Adipocyte (in vitro differentiated cells): ENCODE measurements at places on chromosomes 7 and 10.

DNA sequence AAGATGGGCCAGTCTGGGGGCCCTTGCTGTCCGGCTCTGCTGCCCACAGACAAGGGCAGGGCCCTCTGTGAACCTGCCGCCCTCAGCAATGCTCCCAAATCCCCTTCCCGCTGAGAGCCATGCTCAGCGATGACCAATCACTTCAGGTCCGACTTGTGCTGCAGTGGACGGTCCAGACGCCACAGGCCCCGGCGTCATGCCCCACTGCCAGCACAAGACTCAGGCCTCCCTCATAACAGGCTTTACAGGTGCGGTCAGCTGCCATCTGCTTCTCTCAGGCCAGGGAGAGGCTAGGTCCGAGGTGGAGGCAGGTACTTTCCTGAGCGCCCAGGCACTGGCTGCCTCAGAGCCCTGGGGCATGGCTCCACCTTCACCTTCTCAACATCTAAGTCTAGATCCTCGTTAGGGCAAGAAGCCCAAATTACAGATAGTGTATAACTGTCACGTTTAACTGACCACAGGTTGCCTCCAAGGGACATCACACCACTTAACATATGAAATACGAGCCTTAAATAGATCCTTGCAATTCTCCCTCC lies 393.2 kb downstream of the PTPRN2 start:
- DNase-seq = no peak

DNA sequence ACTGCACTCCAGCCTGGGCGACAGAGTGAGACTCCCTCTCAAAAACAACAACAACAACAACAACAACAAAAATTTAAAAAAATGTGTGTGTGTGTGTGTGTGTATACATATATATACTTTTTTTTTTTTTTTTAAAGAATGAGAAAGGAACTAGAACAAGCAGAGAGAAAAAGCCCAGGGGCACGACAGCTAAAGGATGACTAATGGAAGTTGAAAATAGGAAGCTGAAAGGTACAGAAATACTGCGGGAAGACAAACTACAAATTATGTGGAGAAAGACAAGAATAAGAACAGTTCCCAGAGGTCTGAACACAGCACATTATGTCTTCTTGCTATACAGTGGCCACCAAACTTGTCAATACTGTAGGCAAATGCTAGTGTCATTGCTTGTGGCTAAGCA lies 141.9 kb upstream of the PRSS1 start:
- no peak for DNase-seq

DNA sequence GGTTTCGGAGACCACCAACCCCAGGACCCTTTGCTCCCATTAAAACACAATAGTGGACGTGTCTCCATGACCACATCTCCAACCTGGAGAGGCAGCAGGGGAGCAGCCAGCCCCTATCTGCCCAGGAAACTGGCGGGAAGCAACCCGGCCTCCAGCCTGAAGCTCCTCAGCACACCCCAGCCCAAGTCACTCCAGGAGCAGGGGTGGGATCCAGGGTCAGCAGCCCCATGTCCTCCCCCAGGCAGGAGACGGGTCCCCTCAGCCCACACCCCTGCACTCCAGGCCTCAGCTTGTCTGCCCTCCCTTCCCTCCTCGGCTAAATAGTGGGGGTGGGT lies 601 bp downstream of the ADAM8 start:
- DNase-seq = no peak

DNA sequence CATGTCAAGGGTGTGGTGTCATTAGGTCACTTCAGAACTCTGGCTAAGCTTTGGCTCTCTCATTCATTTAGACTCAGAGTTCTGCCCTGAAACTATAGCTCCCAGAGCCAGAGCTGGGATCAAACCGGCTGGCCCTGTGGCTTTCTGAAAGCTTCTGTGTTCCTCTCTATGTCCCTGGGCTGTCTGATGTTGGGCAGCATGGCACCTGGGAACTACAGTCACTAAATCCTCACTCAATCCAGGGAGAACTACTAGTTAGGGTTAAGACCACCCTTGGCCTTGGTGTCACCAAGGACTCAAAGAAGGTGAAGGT lies 13.2 kb downstream of the ATG9B start:
- no peak for DNase-seq

DNA sequence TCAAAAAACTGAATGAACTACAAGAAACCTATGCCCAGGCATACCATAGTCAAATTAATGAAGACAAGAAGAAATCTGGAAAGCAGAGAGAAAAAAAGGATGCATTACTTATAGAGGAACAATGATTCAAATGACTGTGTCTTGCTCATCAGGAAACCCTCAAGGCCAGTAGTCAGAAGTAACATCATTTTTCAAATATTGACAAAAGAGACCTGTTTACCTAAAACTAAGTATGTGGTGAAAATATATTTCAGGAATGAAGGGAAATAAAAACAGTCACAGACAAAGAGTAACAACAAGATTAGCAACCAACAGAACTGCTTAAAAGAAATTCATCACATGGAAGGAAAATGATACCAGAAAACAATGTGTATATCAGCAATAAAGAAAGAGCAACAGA lies 128.4 kb downstream of the ALOX5 start:
- peak; percentile 7 for DNase-seq

DNA sequence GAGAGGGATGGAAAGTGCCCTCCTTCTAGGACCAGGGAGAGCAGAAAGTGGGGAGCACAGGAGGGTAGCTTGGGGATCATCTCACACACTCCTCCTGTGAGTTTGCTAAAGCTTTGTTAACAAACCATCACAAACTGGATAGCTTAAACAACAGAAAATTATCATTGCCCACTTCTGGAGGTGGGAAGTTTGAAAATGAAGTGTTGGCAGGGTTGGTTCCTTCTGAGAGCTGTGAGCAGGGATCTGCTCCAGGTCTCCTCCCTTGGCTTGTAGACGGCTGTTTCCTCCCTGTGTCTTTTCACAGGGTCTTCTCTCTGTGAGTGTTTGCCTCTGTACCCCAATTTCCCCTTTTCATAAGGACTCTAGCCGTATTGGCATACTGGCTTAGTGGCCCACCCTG lies 32.0 kb upstream of the CXCL12 start:
- DNase-seq = no peak

DNA sequence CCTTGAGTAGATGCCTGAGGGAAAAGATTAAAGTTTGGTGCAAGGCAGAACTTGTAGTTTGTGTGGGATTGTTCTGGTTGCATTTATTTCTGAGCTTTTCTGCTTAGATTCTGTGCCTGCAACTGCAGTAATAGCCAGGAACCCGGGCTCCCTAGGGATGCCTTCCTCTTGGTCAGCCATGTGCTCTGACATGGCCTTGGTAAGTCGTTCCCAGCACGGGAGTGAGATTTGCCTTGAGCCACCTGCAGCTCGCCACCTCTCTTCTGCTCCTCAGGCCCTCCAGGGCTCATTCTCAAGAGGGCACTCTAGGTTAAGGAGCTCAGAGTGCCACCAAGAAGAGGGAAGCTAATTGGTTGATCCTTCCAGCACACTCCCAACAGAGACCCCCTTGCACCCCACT lies 350.6 kb upstream of the MKI67 start:
- no peak for DNase-seq

DNA sequence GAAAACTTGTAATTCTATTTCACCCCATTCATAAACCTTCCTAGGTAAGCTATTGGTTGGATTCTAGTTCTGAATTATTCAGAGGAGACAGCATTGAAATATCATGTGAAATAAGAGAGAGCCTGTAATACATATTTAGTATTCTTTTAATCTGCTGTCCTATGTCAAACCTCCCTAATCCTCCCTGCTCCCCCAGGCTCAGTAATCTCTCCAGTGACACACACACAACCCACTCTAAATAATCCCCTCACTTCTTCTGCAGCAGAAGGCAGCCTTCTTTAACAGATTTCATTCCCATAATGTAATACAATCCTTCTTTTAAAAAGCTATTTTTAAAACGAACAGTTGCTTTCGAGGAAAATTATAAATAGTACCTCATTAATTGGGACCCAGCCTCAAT lies 639.7 kb upstream of the AUTS2 start:
- DNase-seq = no peak

DNA sequence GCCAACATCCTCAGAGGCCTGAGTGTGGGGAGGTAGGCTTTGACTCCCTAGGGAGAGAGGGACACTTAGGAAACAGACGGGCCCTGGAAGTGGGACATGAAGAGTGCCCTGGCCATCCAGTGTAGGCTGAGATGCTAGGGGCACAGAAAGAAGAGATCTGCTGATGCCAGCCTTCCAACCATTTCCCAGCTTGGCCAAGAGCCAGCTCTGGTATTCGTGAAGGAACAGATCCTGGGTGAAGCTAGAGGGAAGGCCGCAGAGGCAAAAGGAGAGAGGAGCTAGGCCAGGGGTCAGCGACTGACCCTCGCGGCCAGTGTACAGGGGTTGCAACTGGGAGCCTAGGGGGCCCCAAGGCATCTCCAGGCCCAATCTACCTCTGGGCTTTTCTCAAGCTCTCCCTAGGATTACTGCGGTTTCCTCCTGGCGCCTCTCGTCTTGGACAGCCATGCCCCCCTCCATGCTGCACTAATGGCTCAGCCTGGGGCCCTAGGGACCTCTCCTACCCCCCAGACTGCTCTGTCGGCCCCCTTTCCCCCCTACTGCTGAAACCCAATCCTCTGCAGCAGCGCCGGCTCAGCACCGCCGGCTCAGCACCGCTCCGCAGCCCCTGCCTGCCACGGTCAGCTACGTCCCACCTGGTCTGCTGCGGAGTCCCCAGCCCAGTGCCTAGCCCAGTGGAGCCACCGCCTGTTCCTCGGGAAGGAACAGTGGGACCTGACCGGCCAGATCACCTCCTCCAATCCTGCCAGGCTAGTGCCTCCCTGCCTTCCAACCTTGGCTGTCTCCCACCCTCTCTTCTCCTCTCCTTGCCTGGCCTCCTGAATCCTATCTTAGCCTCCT lies at the start of gene ASIC3:
TSS of gene ASIC3 (plus strand) at position 556 of the 840 bp plus-strand sequence. CDS start 355 bp downstream, outside the sequence.
- no peak for DNase-seq

- DNase-seq = peak; percentile 6
Measured at GRCh38 chr10:32104181-32104580, 48.0 kb upstream of the KIF5B start.

DNA sequence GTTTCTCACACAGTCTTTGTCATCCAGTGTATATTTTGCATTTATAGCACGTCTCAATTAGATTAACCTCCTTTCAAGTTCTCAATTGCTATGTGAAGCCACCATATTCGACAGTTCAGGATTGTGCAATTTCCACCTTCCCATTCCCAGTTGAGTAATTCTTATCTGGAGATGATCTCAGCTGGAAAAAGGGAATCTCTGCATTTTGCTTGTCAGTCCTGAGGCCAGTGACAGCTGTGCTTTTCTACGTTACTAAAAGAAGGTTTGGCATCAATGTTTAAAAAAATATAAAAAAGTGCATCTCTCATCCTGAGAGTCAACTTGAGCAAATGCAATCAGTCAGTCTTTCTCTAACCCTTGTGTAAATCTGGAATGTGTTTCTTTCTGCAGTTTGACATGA lies 247.7 kb downstream of the PRKG1 start:
- peak; percentile 53 for DNase-seq

GRCh38 chr10:96995851-96996250 lies 163.8 kb downstream of the LCOR start:
- peak; percentile 7 for DNase-seq

DNA sequence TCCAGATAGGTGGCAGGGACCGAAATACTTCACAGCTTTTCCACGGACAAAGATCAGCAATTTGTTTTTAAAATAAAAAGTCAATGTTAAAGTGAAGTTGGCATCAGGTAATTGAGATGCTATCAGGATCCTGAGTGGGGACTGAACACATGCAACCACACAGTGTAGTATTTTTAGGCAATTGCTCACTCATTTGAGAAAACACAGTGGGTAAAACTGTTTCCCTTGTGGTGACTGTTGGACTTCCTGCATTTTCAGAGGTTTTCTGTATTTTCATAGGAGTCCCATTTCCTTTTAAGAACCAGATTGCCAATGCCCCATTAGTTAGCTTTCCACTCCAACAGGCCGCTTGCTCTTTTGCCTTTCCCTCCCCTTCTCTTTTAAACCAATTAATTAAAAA lies 159.5 kb upstream of the ZNF32 start:
- no peak for DNase-seq

- no peak for DNase-seq
Measured at GRCh38 chr10:96441987-96442643, 71.6 kb downstream of the TLL2 start.

DNA sequence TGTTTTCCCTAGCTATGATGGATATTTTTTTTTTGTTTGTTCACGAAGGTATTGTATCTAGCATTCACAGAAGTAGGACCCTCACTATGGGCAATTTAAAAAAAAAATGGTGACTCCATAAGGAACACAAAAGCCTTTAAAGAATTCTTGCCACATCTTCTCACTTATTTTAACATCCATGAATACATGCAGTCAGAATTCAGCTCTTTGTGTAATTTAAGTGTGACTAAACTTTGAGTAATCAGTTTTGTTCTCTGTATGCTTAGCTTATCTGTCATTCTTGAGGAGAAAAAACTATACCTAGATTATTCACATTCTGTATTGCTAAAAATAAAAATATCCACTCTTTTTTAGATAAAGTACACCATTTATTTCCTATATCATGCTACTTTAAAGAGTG lies 313.2 kb upstream of the KCND2 start:
- DNase-seq = peak; percentile 65

- DNase-seq = no peak
Measured at GRCh38 chr10:62079885-62080559, 178.5 kb downstream of the ARID5B start.

- DNase-seq = no peak
Measured at GRCh38 chr7:116906391-116906790, 44.0 kb downstream of the CAPZA2 start.

- DNase-seq = peak; percentile 88
Measured at GRCh38 chr10:77592946-77593636, 44.5 kb downstream of the KCNMA1 start.

DNA sequence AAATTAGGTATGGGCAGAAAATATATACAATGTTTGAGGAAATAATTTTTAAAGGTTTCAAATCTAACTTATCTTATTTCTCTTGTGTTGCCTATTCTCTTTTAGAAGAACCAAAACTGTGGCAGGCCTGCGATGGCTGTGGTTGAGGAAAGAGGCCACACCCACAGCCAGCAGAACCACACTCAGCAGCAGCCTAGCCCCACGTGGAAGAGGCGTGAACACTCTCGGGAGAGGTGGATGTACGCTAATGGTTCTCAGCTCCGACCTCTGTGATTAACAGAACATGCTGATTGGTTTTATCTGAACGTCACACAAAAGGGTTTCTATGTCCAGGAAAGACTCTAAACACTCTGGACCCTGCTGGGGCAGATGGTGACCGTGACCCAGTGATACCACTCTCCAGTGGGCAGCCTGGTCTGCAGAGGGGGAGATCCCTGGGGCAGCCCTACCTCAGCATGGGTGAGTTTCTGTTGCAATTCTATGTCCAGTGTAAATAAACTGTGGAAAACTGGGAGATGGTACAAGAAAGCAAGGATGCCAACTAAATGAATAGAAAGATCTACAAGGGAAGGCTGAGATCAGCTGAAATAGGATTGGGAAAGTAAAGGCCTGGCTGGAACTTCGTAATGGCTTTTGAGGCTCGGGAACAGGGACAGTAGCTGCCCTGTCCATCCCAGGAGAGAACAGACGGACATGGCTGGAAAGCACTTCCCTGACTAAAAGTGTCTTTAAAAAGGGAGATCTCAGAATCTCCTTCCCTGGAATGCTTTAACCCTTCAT lies 26.6 kb downstream of the DIP2C start:
- DNase-seq = no peak

GRCh38 chr10:48658243-48658974 lies 26.3 kb upstream of the WDFY4 start:
- DNase-seq = peak; percentile 87
